ENCODE measurements at places on chromosomes 16 and 17.

GRCh38 chr16:71421911-71422310 is 19.9 kb downstream of the TLE7 start:
- DNase-seq, result no peak

- DNase-seq, result no peak
These were observed 3.8 kb downstream of the RAB37 start for GRCh38 chr17:74740641-74741387.

- no peak for DNase-seq
These were observed 35.8 kb upstream of the SNN start for GRCh38 chr16:11632455-11632939.

GRCh38 chr16:51085271-51085670 is 65.8 kb downstream of the SALL1 start:
- no peak for DNase-seq

DNA sequence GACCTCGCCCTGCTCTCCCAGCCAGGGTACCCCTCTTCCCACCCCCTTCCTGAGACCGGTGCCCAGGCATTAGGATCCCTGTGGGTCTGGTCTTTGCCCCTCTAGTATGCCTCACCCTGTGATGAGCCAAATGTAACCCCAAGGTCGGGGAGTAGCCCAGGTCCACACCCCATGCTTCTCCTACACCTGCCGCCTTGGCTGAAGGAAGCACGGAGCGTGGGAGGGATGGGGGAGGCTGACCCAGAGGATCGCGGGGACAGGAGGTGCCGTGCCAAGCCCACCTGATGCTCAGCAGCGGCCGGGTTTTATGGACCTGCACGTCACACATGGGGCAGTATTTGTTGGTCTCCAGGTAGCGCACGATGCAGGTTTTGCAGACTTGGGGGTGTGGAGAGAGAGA is 8.8 kb downstream of the PCGF2 start:
- no peak for DNase-seq

GRCh38 chr16:88974080-88974915 is 2.7 kb downstream of the CBFA2T3 start:
- no peak for DNase-seq

GRCh38 chr17:66675273-66675990 is 159.5 kb upstream of the CACNG5 start:
- no peak for DNase-seq

- no peak for DNase-seq
These were observed 24.0 kb downstream of the LIMD2 start for GRCh38 chr17:63675607-63676546.

GRCh38 chr17:73397278-73397826 is 85.6 kb upstream of the CDC42EP4 start:
- no peak for DNase-seq

DNA sequence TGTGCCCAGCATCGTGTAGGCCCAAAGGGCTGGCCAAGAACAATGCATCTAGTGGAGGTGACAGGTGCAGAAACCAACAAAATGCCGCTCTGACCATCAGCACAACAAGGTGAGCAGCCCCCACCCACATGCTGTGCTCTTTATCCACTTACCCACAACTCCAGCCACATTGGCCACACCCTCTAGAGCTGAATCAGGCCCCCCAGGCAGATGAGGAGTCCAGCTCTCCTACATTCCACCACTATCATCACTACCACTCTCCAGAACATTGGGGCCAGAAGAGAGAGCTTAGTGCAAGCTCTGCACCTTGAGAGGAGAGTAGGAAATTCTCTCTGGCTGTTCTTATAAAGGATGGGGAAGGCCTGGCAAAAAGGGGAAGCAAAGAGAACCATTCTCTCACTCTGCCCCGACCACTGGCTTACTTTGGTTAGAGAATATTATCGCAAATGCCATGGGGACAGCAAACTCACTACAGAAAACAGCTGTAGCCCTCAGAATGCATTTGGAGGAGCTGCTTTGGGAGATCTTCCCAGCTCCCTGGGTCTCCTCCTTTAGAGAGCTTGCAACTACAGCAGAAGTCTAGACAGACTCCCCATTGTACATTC is 75.0 kb downstream of the TMEM132E start:
- DNase-seq, result no peak

DNA sequence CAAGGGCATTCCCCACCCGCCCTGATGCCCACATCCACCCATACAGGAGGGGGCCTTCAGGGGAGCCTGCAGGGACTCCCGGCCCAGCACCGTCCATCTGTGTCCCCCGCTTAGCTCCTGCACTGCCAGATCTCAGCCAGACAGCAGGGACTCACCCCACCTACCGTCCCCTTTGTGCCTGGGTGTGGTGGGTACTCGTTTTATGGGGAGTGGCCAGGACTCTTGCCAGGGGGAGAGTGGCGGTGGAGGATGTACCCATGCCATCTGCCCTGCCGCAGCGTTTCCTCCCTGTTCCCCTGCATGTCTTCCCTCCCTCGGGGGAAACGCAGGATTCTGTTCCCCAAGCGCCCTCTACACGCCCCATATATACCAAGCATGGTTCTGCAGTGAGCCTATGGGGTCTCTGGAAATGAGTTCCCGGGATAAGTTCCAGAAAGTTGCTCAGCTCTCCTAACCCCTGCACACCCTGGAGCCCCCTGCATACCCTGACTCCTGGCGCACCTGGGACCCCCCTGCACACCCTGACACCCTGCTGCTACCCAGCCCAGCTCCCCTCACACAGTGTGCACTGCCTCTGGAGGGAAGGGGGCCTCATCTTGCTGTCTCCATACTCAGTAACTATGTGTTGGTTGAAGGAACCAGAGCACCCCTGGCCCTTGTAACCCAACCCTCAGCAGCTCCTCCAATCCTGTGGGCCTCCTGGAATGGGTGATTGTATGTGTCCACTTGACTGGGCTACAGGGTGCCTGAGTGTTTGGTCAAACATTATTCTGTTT is 4.2 kb upstream of the MAFG start:
- DNase-seq, result no peak

- no peak for DNase-seq
These were observed 1146.5 kb upstream of the GOT2 start for GRCh38 chr16:59880611-59881010.

GRCh38 chr16:20020976-20021375 is 52.7 kb downstream of the GPR139 start:
- DNase-seq, result no peak

- DNase-seq, result no peak
These were observed 25.1 kb upstream of the ABCA3 start for GRCh38 chr16:2365397-2366294.

- DNase-seq, result no peak
These were observed 1.7 kb downstream of the RPH3AL start for GRCh38 chr17:350706-351448.

GRCh38 chr17:784143-784542 is 2.0 kb downstream of the MRM3 start:
- no peak for DNase-seq

DNA sequence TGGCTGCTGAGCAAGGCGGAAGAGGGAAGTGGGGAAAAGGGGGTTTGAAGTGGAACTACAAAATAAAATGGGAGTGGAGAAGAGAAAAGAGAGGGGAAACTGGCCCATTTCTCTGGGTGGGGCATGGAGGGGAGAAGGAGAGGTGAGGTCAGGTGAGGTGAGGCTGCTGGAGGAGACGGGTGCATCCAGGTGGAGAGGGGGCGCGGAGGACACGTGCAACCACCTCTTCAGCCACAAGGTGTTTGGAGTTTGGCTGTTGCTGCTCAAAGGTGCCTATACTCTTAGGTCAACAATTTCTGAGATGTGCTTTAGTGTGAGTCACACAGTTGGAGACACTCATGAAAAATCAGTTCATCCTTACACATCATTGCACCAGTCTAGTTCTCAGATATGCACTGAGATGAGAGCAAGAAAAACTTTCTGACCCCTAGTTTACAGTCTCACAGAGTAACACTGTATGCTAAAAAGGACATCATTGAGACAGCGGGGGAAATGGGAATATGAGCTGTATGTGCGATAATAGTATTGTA is 4.8 kb downstream of the SLC6A4 start:
- no peak for DNase-seq

DNA sequence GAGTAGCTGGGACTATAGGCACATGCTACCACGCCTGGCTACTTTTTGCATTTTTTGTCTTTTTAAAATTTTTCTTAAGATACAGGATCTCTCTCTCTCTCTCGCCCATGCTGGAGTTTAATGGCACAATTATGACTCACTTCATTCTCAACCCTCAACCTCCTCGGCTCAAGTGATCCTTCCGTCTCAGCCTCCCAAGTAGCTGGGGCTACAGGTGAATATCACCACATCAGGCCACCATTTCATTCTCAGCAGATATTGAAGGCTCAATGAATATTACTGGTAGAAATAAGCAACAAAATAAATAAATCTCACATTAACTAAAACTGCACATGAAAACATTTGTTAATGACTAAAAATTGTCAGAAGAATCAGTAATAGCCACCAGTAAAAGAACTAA is 41.7 kb downstream of the BRIP1 start:
- DNase-seq, result no peak

DNA sequence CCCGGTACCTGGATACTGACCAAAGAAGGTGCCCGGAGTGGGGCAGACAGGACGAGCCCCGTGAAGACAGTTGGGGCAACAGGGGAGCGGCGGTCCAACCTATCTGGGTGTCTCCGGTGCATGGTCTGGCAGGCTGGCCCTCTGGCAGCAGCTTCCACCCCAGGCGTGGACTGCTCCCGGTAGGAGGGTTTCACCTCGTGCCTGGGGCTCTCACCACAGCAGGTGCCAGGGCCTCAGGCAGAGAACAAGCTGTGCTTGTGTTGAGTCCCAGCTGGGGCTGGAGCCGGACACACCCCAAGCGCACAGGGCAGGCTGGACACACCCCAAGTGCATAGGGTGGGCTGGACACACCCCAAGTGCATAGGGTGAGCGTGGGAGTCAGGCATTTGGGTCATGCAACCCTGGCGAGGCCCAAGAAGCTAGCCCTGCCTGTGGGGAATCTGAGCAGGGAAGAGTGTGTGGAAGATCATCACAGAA is 1.5 kb upstream of the FBXL16 start:
- DNase-seq, result no peak

GRCh38 chr16:87424266-87424665 is 32.1 kb downstream of the MAP1LC3B start:
- DNase-seq, result no peak

DNA sequence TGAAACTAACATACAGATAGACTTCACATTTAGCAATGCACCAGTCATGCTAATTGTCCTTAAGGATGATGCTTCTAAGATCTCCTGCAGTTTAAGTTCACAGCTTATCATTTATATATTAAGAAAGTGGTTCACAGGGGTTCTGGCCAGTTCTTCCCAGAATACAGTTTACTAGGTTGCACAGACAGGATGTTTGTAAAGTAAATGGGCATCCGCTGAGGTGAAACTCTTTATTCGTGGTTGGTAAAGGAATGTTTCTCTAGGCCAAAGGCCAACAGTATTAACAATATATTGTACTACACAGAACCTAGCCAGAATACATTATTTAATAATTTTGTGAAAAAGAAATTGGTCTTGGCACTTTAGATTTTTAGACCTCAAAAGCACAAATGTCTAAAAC is 1427.3 kb downstream of the CDH8 start:
- DNase-seq, result no peak

- no peak for DNase-seq
These were observed 503.9 kb downstream of the CDH11 start for GRCh38 chr16:64617836-64618476.

DNA sequence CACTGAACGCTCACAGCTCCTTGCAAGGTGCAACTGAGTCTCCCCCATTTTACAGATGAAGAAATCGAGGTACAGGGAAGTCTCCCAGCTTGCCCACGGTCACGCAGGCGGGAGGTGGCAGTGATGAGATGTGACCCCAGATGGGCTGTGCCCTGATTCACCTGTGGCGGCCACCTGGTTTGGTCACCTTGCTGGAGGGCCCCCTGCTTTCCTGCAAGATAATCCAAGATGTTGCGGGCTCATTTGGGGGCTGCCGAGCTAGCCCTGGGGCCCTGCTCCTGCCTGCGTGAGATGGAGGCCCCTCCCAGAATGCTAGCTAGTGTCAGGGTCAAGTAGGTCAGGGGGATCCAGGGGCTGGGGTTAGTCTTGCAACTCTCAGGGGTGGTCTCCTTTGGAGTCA is 59.6 kb upstream of the IL34 start:
- no peak for DNase-seq

GRCh38 chr17:80826346-80826954 is 165.2 kb upstream of the CHMP6 start:
- DNase-seq, result no peak

DNA sequence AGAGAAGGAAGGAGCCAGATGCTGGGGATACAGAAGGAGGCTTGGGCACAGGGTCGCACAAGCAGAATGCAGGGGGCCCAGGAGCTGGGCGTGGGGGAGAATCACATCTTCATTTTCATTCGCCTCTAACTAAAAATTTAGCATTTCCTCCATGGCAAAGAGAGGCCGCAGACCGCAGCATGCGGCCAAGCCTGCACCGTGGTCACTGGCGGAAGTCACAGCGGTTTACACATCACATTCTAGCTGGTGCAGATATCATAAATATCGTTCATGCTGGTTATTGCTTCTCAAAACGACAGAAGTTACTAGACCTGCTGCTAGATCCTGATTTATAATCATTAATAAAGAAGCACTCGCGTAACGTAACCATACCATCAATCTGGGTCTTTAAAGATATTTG is 162.0 kb downstream of the NTN1 start:
- DNase-seq, result no peak

- no peak for DNase-seq
These were observed 24.0 kb upstream of the TNFRSF13B start for GRCh38 chr17:16995930-16996329.

DNA sequence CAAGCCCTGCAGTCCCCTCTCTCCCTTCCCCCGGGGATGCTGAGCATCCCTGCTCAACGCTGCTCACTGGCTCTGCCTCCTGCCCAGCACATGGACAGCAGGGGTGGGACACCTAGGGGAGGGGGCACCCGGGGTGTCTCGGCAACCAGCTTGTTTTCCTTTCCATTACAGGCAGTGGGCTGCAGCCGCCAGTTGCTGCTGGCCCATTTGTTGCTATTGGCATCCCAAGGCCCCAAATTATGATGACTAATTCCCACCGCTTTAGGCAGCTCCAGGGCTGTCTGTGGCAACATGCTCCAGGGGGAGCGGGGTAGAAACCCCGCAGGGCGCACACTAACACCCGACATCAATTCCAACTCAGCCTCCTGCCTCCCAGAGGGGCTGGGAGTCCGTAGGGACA is 4.9 kb downstream of the SDK2 start:
- no peak for DNase-seq

DNA sequence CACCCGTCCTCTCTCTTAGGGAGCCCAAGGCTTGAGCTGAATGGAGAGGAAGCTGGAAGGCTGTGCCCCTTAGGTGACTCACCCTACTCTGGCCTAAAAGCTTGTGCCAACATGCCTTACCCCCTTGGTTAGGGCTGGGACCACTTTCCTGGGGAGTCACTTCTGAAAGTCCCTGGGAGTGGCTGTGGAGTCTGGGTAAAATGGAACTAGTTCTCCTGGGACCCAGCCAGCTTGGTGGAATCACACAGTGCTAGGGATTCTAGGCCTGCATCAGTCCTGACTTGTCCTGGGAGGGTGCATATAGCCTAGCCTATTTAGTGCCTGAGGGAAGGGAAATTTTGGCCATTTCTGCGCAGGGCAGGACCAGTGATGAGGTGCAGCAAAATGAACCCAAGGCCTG is 10.5 kb downstream of the MMP28 start:
- no peak for DNase-seq
